ENCODE measurements at places on chromosomes 5 and 9. TPM values are rescaled to one million over a fixed set of nuclear protein-coding genes. Genes with fewer than 3 reads are reported as not detected.

Gene CDKN2B-AS1
- 0.42 TPM for total RNA-seq

Gene EGR1
- 54.6 TPM for total RNA-seq

Gene FAM193B
- 71.2 TPM for total RNA-seq

Gene NOXA1
- total RNA-seq = 0.36 TPM

Gene IFNA13
- not detected for total RNA-seq

Gene CD72
- 8.1 TPM for total RNA-seq

Gene LHX3
- total RNA-seq = not detected

Gene SLC6A3
- total RNA-seq = not detected

DNA sequence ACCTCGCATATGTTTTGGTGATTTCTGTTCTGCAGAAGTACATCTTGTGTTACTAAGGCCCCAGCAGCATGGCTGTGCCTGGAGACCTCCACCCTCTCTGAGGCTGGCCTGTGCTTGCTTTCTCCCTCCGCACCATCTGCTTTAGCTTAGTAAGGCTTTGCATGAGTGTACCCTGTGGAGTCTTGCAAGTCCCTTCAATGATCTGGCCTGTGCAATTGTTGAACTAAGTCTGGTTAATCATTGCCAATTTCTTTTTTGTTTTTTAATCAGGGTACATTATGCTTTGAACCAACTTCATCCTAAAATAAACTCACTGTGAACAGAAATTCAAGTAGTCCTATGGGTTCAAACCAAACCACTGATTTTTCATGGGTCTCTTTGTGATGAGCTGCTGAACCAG is 32.3 kb downstream of the ACOT12 start:
- DNase-seq = no peak
- peaks cover 7% of the 10 kb centered on the region for H3K27me3 ChIP-seq
- H3K36me3 ChIP-seq = no peaks in the 10 kb centered on the region

DNA sequence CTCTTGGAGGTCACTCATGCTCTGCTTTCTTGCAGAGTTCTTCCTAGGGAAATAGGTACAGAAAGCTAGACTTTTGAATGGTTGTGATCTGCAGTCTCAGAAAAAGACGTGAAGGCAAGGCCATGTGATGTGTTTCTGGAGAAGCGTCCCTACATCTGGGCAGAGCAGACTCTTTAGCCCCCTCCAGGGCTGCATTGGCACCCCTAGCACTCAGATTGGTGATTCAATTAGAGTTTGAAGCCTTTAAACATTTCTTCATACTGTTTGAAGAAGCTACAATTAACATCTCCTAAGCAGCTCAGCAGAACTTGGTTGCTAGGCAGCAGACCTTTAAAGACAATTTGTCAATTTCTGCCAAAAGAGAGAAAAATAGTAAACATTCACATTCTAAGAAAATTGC is 21.6 kb downstream of the JADE2 start:
- H3K27me3 ChIP-seq = no peaks in the 10 kb centered on the region
- H3K36me3 ChIP-seq = peaks cover 49% of the 10 kb centered on the region
- peak overlapping the region; percentile 8 for H3K27ac ChIP-seq
- DNase-seq = no peak

DNA sequence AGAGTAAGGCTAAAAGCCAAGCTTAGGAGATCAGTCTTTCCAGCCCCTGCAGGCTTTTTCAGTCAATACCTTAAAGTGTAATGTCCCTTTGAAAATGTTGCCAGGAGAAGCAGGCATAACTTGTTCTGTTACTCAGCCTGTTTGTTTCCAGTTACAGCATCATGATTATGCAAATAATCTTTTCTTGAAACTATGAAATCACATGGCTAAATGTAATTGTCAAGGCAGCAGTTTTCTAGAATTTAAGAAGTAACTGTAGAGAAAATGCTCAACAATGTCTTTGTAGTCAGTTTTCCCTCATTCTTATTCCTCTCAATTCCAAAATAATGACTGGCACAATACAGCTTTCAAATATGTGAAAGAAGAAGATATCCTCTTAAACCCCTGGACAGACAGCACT is 1.9 kb upstream of the GPR107 start:
- peak overlapping the region; percentile 48 for H3K27ac ChIP-seq
- H3K27me3 ChIP-seq = no peaks in the 10 kb centered on the region
- H3K36me3 ChIP-seq = peaks cover 2% of the 10 kb centered on the region
- H3K4me1 ChIP-seq = peaks cover 24% of the 10 kb centered on the region
- peak overlapping the region; percentile 62 for H3K4me3 ChIP-seq

GRCh38 chr5:9533562-9534364 is 12.1 kb downstream of the SEMA5A start:
- H3K27ac ChIP-seq = no peak overlapping the region
- no peaks in the 10 kb centered on the region for H3K4me1 ChIP-seq
- H3K4me3 ChIP-seq = no peak overlapping the region
- H3K27me3 ChIP-seq = no peaks in the 10 kb centered on the region
- DNase-seq = no peak
- no peaks in the 10 kb centered on the region for H3K36me3 ChIP-seq

- H3K36me3 ChIP-seq = peaks cover 2% of the 10 kb centered on the region
- H3K4me3 ChIP-seq = no peak overlapping the region
- peaks cover 7% of the 10 kb centered on the region for H3K4me1 ChIP-seq
- no peak overlapping the region for H3K27ac ChIP-seq
These were observed 5.7 kb upstream of the DOCK2 start for GRCh38 chr5:169631360-169631759.

DNA sequence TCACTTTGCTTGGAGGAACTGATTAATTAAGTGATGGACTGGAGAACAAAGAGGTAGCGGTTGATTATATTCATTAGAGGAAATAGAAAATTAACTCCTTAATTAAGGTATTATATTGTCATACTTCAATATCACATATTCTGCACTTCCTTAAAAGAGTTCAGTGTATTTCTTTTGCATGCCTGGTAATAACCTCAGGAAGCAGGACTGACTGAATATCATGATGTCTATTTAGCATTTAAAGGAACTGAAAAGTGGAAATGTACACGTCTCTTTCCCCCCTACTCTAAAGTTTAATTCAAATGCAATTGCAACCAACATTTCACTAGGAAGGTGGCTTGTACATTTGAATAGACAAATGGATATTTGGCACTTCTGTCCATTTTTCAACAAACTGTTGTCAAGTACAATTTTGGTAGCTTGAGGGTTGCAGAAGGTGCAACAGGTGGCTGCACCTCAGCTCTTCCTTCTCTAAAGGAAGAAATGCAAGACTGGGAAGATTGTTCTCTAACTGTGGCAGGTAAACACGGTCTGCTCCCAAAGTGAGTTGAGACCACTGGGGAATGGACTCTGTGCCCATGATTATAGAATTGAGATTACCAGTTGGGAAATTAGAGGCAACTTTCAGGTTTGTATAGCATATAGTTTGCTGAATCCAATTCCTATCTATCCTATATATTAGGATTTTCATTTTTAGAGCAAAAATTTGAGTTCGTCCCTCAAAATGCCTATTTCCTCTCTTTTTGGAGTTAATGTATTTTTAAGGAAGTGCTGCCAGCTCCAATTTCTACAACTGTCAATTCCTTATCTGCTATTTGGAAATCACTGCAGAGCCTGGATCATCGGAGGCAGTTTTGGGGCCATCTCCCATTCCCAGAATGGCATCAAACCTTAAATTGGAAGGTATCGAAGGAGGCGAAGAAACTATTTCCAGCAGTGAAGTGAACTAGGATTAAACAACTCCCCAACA is 98.9 kb upstream of the TAF11L2 start:
- no peaks in the 10 kb centered on the region for H3K27me3 ChIP-seq
- no peaks in the 10 kb centered on the region for H3K4me1 ChIP-seq
- no peak overlapping the region for H3K4me3 ChIP-seq
- DNase-seq = no peak

All from activated CD4-positive, alpha-beta T cell treated with anti-CD3 and anti-CD28 coated beads, Interleukin-2, amount 10 ng/mL, durations not matched to agents 24 days and 14 days (primary cell).